ENCODE measurements at places on chromosomes 2 and 18.

DNA sequence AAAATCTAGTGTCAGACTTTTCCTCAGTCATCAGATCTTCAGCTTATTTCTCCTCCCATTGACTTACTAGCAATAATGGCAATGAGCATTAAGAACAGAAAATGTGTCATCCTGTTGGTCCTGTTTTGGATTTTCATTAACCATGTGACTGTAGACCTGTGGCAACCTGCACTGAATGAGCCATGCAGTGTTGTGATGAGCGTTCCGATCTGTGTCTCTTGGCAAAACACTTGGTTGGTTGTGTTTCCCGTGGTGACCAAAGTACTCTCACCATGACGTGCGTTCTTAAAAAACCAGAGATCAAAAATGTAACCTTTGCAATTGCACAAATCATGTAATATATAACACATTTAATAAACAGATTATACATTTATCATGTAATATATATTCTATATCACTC, 138.6 kb downstream of the MAP3K20 start:
- no peak for DNase-seq

DNA sequence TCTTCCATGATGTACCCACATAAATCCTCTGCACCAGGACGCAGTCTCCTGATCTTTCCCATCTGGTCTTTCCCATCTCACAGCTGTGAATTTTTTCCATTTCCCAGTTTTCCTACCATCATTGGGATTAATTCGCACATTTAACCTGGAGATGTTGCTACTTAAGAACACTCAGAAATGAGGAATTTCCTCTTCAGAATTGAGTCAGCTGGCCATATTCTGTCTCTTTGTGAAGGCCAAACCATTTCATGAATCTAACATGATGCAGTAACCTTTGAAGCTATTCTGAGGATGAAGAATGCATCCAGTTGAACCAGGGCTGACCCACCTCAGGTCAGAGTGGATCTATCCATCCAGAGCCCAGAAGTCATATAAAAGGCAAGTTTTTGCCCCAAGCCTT, 326.8 kb downstream of the SETBP1 start:
- no peak for DNase-seq

DNA sequence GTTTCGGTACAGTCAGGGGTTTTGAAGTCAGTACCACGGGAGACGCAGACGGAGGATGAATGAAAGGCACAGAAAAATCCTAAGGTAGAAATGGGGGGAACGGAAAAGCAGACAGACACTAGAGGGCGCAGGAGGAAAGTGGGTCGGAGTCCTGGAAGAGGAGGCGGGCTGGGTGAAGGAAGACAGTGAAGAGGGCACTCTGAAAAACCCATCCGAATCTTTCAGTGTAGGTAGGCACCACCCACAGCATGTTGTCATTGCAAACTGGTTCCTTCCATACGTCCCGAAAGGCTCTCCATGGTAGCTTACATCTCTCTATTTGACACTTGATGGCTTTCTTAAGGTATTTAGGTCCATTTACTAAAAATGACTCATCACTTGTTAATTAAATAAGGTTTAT, 18.5 kb upstream of the ZNF236 start:
- DNase-seq = peak; percentile 77

GRCh38 chr2:106183101-106183696, 10.9 kb downstream of the UXS1 start:
- DNase-seq = no peak

- no peak for DNase-seq
Observed at GRCh38 chr2:188984065-188984491, 9.9 kb downstream of the COL3A1 start.

Data from glutamatergic neuron (in vitro differentiated cells).